ENCODE measurements at places on chromosomes 16 and 17.

- no peak for DNase-seq
Observed at GRCh38 chr17:56752263-56752836, 81.4 kb downstream of the C17orf67 start.

DNA sequence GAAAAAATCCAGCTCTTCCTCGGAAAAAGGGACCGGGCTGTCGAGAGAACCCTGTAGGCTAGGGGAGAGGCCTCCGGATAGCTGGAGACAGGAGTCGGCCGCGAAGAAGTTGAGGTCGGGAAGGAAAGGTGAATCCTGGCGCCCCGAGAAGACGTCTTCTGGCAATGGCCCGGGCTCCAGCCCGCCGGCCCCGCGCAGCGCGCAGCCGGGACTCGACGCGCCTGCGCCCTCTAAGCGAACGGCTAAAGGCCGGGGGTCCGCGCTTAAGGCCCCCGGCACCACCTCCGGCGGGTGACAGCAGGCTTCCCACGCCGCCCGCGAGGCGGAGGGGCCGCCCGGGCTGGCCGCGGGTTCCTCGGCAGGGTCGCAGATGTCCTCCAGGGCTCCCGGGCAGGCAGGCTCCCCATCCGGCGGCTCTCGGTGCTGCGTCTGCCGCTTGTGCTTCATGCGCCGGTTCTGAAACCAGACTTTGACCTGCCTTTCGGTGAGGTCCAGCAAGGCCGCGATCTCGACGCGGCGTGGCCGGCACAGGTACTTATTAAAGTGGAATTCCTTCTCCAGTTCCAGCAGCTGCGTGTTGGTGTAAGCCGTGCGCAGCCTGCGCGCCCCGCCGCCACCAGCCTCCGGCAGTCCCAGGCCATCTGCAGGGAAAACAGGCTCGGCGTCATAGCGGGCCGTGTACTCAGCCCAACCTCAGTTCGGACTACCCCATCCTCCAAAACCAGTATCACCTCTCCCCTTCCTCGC, 1.6 kb downstream of the HOXB2 start:
- peak; percentile 37 for DNase-seq

DNA sequence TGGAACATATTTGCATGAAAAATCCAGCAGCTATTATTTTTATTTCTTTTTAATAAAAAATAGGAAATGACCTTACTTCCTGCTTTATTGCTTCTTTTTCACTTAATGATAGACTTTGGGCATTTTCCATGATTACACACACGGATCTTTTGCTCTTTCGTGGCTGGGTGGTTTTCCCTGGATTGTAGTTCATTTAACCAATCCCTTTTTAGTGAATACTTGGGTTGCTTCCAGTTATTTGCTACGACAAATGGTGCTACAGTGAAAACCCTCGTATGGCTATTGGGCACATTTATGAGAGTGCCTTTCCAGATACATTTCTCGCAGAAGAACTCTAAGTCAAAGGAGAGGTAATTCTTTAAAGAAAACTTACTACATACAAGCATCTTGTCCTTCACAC, 38.6 kb downstream of the FOXL1 start:
- no peak for DNase-seq

DNA sequence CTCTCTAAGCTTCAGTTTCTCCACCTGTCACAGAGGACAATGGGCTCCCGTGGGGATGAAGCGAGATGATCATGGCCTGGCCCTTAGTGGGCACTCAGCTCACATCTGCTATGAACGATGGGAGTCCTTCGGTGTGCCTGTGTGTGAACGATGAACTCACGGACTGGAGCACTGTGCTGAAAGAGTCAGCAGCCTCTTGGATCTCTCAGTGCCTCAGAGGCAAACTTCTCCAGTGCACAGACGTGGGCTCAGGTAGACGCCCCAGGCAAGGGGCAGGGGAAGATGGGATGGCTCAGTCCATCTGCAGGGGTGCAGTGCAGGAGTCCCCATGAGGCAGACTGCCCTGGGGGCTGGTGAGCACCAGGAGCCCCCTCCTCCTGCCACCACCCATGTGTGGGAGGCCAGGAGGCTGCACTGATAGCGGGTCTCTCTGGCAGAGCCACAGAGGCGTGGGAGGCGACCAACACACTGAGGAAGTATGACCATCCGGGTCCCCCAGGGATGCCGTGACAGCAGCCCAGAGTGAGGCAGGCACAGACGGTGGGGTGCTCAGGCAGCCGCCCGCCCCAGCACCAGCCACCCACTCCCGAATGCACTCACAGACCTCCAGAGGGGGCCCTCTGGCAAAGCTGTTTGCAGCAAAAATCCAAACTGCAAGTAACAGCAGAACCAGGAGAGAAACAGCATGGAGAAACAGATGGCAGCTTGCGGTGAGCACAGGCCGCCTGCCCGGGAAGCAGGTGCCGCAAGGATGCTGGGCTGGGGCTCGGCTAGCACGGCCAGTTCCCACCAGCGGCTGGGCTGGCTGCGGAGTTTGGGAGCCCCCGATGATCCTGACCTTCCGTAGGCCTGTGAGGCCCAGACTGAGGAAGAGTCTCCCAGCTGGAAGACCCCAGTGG, 82.7 kb downstream of the RPH3AL start:
- no peak for DNase-seq

- DNase-seq: no peak
Observed at GRCh38 chr16:75703306-75703705, 2.0 kb upstream of the DUXB start.

GRCh38 chr17:17757391-17757791, 76.1 kb downstream of the RAI1 start:
- DNase-seq: no peak

DNA sequence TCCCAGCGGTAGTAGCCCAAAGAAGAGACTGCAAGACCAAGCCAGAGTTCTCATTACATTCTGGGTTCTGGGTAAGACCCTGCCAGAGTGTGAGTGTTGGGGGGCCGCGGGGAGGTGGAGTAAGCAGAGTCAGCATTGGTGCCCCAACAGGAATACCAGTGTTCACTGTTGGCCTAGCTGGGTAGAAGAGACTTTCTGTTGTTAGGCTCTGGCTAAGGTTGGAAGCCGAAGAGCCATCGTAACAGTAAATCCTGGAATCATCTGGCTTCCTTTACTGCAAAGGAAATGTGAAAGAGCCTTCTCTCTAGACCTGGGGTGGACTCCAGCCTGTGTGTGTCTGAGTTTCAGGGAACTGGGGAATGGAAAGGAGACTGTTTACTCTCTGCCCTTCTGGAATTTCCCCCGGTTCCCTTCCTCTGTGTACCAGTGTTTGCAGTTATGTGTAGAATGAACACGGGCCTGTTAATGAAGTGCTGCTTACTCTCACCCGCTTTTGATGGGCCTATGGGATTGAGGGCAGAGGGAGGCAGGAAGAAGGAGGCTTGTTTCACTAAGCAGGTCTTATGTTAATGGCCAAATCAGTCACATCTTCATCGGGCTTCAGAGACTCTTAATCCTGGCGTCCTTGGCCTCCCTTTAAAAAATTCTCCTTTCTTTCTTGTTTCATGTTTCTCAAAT, 68.5 kb downstream of the WWP2 start:
- no peak for DNase-seq

Measured in stimulated activated CD8-positive, alpha-beta memory T cell treated with anti-CD3 and anti-CD28 coated beads, Interleukin-4, amount 100 ng/mL, for 24 hours (primary cell).